ENCODE measurements at places on chromosomes 4 and X.

- no peak overlapping the region for H3K27ac ChIP-seq
- no peak for DNase-seq
- H3K27me3 ChIP-seq, result peaks cover 52% of the 10 kb centered on the region
- no peak overlapping the region for H3K4me3 ChIP-seq
- H3K4me1 ChIP-seq, result peaks cover 4% of the 10 kb centered on the region
These were observed 114.7 kb downstream of the ENPP6 start for GRCh38 chr4:184102927-184103326.

DNA sequence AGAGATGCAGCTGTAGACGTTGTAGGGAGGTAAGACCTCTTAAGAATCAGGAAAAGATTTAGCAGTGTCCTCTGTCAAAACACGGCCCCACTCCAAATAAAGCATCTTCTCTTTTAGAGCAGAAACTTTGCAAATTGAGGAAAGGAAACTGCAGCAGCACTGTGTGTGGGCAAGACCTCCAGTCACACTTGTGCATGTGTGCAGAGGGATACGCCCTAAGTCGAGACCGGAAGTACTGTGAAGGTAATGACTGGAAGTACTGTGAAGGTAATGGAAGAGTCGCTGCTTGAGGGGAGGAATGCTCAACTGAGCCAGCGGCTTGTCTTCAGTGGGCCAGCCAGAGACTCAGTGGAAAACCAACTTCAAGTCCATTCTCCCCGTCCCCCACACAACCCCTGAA is 46.5 kb downstream of the EGF start:
- peaks cover 36% of the 10 kb centered on the region for H3K27me3 ChIP-seq
- H3K36me3 ChIP-seq, result no peaks in the 10 kb centered on the region
- H3K27ac ChIP-seq, result no peak overlapping the region
- H3K4me1 ChIP-seq, result no peaks in the 10 kb centered on the region
- H3K4me3 ChIP-seq, result no peak overlapping the region

- H3K36me3 ChIP-seq, result no peaks in the 10 kb centered on the region
- no peak overlapping the region for H3K4me3 ChIP-seq
- no peak for DNase-seq
- H3K27ac ChIP-seq, result no peak overlapping the region
- H3K4me1 ChIP-seq, result peaks cover 76% of the 10 kb centered on the region
- no peaks in the 10 kb centered on the region for H3K27me3 ChIP-seq
These were observed 30.7 kb downstream of the TSPAN5 start for GRCh38 chr4:98627531-98628257.

DNA sequence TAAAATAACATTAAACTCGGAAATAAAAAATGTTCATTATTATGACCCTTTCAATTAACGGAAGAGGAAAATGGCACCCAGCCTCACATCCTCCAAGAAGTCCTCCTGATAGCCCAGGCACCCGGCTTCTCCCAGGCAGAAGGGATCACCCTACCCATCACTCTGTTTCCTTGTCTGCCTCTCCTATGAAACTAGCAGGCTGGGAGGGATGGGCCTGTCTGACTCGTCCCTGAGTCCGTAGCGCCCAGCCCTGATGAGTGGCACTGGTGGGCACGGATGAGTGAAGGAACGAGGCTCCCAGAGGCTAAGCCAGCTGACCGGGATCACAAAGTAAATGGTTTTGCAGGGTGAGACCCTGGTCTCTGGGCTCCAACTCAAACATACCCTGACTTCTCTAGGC is 28.6 kb upstream of the KIAA0232 start:
- DNase-seq, result no peak
- no peaks in the 10 kb centered on the region for H3K36me3 ChIP-seq
- peaks cover 6% of the 10 kb centered on the region for H3K4me1 ChIP-seq
- no peak overlapping the region for H3K27ac ChIP-seq
- no peaks in the 10 kb centered on the region for H3K27me3 ChIP-seq
- no peak overlapping the region for H3K4me3 ChIP-seq

- H3K27ac ChIP-seq, result no peak overlapping the region
- H3K27me3 ChIP-seq, result no peaks in the 10 kb centered on the region
- peaks cover 3% of the 10 kb centered on the region for H3K36me3 ChIP-seq
- no peaks in the 10 kb centered on the region for H3K4me1 ChIP-seq
- no peak for DNase-seq
- H3K4me3 ChIP-seq, result no peak overlapping the region
These were observed 433.8 kb downstream of the NAF1 start for GRCh38 chr4:162732876-162733275.

DNA sequence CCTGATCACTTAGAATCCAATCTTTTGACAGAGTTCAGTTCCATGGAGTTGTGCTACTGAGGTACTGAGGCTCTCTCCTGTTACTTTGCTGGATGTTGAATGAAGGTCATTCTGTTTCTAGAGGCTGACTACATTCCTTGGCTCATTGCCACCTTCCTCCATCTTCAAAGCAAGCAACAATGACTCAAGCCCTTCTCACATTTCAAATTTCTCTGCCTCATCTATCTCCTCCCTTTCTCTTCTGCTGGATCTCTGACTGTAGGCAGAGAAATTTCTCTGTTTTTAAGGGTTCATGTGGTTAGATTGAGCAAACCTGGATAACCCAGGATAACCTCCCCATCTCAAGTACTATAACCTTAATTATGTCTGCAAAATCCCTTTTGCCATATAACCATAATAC is 775.4 kb downstream of the STPG2 start:
- no peaks in the 10 kb centered on the region for H3K4me1 ChIP-seq
- no peak overlapping the region for H3K4me3 ChIP-seq
- H3K27ac ChIP-seq, result no peak overlapping the region
- H3K27me3 ChIP-seq, result no peaks in the 10 kb centered on the region

DNA sequence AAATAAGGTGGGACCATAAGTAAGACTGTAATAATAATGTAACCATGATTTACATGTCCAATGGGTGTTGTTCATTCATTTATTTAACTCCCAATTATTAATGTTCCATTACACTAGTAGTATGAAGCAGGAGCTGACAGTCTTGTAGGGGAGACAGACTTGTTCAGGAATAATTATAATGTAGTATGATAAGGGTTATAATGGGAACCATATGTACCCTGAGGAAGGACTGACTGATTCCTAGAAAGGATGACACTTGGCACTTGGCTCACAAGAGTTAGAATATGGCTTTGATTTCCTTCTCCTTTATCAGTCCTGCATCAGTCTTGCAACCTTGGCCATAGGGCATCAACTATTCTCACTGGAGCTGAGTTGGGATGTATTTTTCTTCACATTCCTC is 24.2 kb downstream of the PCDH7 start:
- no peaks in the 10 kb centered on the region for H3K27me3 ChIP-seq
- H3K4me3 ChIP-seq, result no peak overlapping the region
- H3K4me1 ChIP-seq, result no peaks in the 10 kb centered on the region
- no peak for DNase-seq
- no peaks in the 10 kb centered on the region for H3K36me3 ChIP-seq

DNA sequence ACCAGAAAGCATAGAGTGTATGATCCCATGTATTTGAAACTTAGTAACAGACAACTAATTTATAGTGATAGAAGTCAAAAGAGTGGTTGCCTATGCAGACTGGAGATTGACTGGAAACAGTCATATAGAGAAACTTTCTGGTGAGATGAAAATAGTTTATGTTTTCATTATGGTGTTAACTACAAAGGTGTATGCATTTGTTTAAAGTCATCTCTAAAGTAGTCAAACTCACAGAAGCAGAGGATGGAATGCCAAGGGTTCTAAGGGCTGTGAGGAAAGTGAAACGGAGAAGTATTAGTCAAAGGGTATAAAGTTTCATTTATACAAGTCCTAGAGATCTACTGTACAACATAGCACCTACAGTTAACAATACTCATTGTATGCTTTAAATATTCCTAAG is 45.8 kb downstream of the ENOX2 start:
- no peak for DNase-seq
- H3K27me3 ChIP-seq, result no peaks in the 10 kb centered on the region
- H3K4me1 ChIP-seq, result peaks cover 6% of the 10 kb centered on the region
- H3K27ac ChIP-seq, result no peak overlapping the region

DNA sequence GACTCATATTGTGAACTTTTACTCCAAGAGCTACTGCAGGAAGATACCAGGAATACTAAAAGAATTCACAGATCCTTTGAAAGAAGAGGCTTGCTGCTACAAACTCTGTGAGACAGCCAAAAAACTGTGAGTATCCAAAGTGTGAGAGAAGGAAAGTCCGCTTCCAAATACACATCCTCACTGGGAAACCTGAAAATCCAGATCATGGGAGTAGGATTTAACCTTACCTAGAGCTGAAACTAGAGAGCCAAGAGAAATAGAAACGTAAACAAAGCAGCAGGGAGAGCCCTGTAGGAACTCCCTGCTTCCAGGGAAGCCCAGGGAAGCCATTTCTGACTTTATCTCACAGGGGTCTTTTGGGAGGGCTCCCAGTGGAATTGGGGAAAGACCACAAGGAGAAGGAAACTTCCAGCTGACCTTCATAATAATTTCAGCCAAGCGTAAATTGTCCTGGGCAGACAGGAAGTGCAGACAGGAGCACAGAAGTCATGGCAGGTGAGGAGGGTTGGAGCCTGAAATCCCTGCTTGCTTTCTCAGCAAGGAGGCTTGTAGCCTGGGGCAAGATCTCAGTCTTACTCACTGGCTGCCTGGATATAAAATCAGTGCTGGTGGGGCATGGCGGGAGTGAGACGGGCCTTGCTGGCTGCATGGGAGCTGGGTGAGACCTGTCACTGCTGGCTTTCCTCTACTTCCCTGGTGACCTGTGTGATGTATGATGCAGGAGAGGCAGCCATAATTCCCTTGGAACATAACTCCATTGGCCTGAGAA is 26.2 kb upstream of the NFKB1 start:
- DNase-seq, result no peak
- no peak overlapping the region for H3K4me3 ChIP-seq
- no peak overlapping the region for H3K27ac ChIP-seq
- no peaks in the 10 kb centered on the region for H3K4me1 ChIP-seq

DNA sequence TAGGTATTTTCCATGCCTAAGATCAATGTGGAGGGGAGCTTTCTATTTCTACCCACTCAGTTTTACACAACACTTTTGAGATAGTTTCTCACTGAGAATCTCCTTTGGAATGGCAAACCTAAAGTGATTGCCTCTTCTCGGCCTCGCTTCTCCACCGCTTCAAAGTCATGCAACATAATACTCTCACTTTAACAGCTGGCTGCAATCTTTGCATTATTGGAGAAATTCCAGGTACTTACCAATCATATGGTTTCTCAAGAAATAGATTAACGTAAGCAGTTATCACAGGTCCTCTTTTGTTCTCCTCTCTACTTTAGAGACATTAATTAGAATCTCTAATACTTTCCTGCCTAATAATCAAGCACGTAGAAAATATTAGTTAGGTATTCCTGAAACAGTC is 3.7 kb upstream of the IL13RA2 start:
- no peaks in the 10 kb centered on the region for H3K4me1 ChIP-seq
- H3K36me3 ChIP-seq, result no peaks in the 10 kb centered on the region
- no peak overlapping the region for H3K4me3 ChIP-seq
- DNase-seq, result no peak
- H3K27me3 ChIP-seq, result no peaks in the 10 kb centered on the region

GRCh38 chrX:111505783-111506182 is 5.7 kb upstream of the SERTM2 start:
- H3K4me1 ChIP-seq, result no peaks in the 10 kb centered on the region
- H3K36me3 ChIP-seq, result no peaks in the 10 kb centered on the region
- no peak overlapping the region for H3K27ac ChIP-seq
- H3K4me3 ChIP-seq, result no peak overlapping the region
